Body of pancreas (tissue), 4 donors: ENCODE measurements at places on chromosomes 3 and 15. TPM values are rescaled to one million over a fixed set of nuclear protein-coding genes. Genes with fewer than 3 reads are reported as not detected.
A peak's percentile ranks its signal among the peaks of the same experiment; 100 is the strongest.

DNA sequence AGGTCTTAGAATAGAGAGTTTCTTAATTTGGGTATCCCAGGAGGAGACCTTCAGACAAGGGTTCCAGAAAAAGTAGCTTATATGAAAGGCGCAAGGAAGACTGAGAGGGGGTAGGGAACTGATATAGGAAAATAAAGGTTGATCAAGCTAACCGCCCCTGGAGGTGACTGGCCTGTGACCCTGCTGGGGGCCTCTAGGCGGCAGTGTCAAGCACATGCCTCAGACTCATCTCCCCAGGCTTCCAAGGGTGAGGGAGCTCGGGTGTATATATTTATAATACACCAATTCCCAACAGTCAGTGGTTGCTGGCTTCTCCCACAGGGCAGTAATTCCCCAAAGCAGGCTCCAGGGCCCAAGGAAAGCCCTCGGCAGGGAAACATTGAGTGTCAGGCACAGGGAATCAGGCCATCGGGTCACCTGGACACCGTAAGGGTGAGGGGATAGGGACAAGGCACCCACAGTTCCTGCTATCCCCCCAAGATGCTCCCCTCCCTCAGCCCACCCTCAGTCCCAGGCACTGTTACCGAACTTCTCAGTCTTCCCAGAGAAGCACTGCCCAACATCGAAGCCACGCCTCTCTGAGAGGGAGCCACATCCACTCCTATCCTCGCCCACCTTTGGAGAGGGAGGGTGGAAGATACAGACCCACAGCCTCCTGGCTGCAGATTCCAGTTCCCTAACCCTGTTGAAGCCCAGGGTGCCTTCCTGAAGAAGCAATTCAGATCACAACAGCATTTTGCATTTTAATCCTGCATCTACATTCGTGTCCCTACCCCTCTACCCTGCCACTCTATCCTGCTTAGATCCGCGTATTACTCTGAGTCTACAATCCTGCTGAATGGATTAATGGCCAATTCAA lies 19.5 kb upstream of the CAV3 start:
- DNase-seq = no peak

DNA sequence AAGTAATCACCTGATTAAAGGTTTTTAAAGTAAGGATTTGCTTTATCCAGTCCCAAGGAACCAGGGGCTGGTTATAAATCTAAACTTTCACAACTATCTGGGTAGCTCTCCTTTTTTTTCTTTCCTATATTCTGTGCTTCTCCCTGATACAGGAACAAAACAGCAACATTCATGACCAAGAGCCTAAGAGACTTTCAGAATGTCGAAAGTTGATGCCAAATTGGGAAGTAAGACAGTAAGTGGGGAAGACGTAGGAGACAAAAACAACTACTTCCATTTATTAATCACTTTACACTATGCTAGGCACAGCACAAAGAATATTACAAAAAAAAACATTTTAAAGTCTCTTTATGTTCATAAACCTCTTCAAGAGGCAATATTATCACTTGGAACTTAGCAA lies 211.6 kb downstream of the MAGI1 start:
- no peak for DNase-seq

Gene ANKRD63
- not detected for total RNA-seq

- DNase-seq = peak; percentile 38
Measured at GRCh38 chr3:160400702-160401150, 1.3 kb downstream of the SMC4 start.

GRCh38 chr3:16893618-16894200 lies 9.0 kb downstream of the PLCL2 start:
- DNase-seq = no peak

- no peak for DNase-seq
Measured at GRCh38 chr15:92124657-92125010, 269.0 kb upstream of the ST8SIA2 start.
